Peyer's patch (tissue), 4 donors: ENCODE measurements at places on chromosomes 12 and 14. TPM values are rescaled to one million over a fixed set of nuclear protein-coding genes. Genes with fewer than 3 reads are reported as not detected.

Gene SMIM41
- not detected for total RNA-seq

Gene KLRG1
- total RNA-seq: 1.0 TPM

Gene OGFOD2
- 32.6 TPM for total RNA-seq

Gene FAM161B
- total RNA-seq: 7.2 TPM

Gene CD163L1
- total RNA-seq: 3.8 TPM

Gene RDH5
- 90.4 TPM for total RNA-seq

Gene RASAL1
- total RNA-seq: 0.85 TPM

DNA sequence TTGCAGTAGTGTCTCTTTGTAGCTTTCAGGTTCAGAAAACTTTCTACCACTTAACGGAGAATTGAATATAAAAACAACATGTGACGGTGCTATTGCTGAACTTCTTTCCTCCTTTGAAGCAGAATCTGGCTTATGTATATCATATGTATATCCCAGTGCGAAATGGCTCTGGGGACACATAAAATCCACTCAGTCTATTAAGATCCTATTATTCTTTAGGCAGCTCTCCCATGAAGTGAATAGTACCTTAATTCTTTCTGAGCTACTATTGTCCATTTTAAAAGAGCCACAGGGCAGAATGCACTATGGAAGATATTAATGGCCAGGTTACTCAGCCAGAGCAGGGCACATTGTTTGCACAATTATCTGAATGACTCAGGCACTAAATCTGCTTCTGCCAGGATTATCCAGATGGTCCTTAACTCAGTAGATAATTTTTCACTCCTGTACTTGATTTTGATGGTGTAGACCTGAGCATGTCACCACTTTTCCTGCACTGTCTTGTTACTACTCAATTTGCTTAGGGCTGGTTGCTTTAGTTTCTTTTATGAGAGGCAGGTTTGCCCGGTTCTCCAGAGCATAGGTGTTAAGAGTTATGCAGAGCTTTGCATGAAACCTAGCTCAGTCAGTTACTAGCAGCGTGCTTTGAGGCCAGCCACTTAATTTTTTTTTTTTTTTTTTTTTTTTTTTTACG, 5.5 kb downstream of the CNTN1 start:
- H3K36me3 ChIP-seq: no peaks in the 10 kb centered on the region
- H3K4me3 ChIP-seq: no peak overlapping the region
- H3K4me1 ChIP-seq: no peaks in the 10 kb centered on the region
- no peaks in the 10 kb centered on the region for H3K27me3 ChIP-seq
- H3K27ac ChIP-seq: no peak overlapping the region
- DNase-seq: no peak

DNA sequence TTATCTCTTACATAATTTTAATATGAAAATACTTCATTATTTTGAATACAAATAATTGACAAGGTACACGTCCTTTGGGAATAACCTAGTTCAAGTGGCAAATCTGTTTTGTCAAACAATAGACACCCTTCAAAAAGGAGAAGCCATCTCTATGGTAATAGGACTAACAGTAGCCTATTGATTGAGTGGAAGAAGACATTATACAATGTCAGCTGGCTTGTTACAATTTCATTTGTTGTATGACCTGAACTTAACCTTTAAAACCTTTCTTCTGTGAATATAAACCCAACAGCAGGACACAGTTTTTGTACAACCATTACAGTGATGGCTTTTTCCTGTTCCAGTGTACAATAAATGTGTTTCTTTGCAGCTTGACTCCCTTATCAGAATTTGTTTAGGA, 8.1 kb downstream of the TMEM260 start:
- no peak for DNase-seq
- H3K27ac ChIP-seq: no peak overlapping the region
- no peak overlapping the region for H3K4me3 ChIP-seq
- H3K4me1 ChIP-seq: no peaks in the 10 kb centered on the region
- peaks cover 20% of the 10 kb centered on the region for H3K36me3 ChIP-seq

DNA sequence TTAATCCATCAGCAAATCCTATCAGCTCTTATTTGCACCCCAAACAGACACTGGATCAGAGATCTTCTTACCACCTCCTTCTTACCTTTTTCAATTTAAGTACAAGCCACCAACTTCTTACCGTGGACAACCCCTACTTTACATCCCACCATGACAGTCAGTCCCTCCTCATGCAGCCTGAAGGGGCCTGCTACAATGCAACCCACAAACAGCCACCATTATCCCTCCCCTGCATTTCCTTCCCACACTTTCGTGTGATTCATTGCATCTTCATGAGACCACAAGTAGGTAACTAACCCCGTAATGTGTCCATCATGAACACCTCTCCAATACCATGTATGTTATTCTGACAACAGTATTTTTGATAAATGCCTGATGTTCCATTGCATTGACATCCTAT, 108.6 kb downstream of the BCL11B start:
- H3K36me3 ChIP-seq: no peaks in the 10 kb centered on the region
- no peaks in the 10 kb centered on the region for H3K4me1 ChIP-seq
- H3K27me3 ChIP-seq: no peaks in the 10 kb centered on the region
- H3K4me3 ChIP-seq: no peak overlapping the region
- no peak for DNase-seq

DNA sequence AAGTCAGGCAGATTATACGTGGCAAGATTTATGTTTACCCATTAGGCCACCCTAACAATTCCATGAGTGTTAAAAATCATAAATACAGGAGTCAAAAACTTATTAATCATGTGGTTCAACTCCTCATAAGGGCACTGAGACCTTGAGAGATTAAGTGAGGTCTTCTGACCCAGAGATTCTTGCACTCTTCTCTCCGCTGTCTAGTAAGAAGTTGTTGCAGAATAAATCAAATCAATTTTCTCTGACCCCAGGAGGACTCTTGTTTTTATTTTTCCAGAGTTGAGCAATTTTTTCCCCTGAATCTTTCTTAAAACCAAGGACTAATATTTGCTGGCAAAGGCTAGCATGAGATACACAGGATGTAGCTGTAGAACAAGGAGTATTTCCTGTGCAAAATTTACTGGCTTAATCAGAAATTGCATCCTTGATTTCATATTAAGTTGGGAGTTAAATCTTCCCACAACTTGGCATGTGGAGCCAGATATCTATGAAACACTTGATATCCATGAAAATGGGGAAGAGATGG, 90.9 kb upstream of the PTHLH start:
- H3K27me3 ChIP-seq: no peaks in the 10 kb centered on the region
- H3K4me3 ChIP-seq: no peak overlapping the region
- no peak for DNase-seq
- no peak overlapping the region for H3K27ac ChIP-seq
- no peaks in the 10 kb centered on the region for H3K36me3 ChIP-seq
- no peaks in the 10 kb centered on the region for H3K4me1 ChIP-seq

GRCh38 chr12:100473716-100474150, at the start of gene NR1H4:
Gene NR1H4 (plus strand): TSS chr12:100473866. CDS start chr12:100493324, 19,458 bp downstream.
- no peak within 1 kb of the TSS for H3K27ac ChIP-seq
- peak; percentile 74 for DNase-seq
- no peaks in the 10 kb centered on the region for H3K36me3 ChIP-seq
- peak within 1 kb of the TSS; percentile 10 for H3K4me3 ChIP-seq

DNA sequence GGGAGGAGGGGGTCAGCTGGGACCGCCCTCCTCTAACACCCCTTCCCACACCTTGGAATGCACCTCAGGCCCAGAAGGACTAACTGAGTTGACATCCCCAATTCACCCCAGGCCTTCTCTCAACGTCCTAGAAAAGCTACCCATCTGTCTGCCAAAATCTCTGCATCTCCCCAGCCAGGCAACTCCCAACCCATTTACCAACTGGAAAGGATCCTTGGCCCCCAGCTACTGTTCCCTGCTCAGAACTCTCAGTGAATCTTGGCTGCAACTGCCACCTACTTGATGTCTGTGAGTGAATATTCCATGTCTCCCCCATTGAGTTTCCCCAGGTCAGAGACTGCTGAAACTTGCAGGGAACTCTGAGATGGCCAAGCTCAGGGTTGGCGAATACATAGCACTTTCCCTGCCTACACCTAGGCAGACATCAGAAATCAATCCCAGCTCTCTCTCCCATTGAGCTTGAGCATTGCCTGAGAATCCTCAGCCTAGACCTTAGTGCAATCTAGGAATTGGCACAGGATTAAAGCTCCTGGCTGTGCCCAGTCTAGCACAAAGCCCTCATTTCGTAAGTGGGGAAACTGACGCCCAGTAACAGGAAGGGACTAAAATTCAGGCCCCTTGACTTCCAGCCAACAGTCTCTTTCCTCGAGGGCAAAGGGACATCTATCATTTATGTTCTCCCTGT, 71.9 kb upstream of the NCOR2 start:
- no peak for DNase-seq
- no peaks in the 10 kb centered on the region for H3K36me3 ChIP-seq
- H3K27ac ChIP-seq: no peak overlapping the region
- H3K27me3 ChIP-seq: no peaks in the 10 kb centered on the region
- no peaks in the 10 kb centered on the region for H3K4me1 ChIP-seq
- no peak overlapping the region for H3K4me3 ChIP-seq

DNA sequence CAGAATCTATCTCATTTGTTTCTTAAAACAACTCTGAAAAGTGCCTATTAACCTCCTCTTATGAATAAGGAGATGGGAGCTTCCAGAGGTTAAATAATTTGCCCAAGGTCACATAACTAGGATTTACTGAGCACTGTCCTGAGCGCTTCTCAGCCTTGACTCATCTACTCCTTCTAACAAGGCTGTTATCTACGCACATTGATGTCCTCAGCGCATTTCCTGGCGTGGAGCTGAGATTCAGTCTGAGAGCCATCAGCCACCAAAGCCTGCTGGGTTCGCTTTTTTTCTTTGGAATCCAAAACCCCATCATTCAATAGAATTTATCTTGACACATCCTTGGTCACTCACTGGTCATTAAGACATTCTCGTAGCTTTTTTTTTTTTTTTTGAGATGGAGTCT, 29.3 kb downstream of the AK7 start:
- H3K36me3 ChIP-seq: no peaks in the 10 kb centered on the region
- DNase-seq: no peak
- no peak overlapping the region for H3K27ac ChIP-seq
- H3K4me1 ChIP-seq: no peaks in the 10 kb centered on the region

DNA sequence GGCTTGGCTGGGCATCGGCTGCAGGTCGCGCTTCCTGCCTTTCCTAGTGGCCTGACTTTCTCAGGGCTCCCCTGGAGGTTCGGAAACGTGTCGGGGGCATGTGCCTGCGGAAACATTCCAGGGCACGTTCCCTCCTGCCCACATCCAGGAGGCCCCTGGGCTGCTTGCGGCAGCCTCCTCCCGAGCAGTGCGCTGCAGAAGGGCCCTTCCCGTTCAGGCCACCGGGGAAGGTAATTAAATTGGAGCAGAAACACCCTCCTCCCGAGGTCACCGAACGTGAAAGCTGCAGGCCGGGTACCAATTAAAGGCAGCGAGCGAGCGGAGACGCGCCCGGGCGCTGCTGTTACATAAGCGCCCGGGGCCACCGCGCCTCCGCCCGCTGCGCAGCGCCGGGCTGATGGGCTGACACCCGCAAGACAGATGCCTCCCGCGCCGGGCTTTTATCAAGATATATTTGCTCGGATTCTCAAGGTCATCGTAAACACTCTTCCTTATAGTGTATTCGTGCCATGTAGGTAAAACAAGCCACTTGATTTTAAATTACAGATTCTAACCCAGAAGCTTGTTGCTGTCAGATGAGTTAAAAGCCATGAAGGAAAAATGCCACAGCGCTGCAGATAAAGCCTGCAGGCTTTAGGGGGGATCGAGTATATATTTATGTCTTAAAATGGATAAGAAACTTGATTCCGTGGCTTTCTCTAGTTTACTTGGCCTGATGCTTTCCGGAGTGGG, 31.4 kb downstream of the SSPN start:
- H3K4me1 ChIP-seq: no peaks in the 10 kb centered on the region
- DNase-seq: peak; percentile 52
- no peaks in the 10 kb centered on the region for H3K27me3 ChIP-seq
- H3K4me3 ChIP-seq: peak overlapping the region; percentile 12
- H3K27ac ChIP-seq: no peak overlapping the region
